A549 treated with AZD2906 at 1 μM for 4 hours (cell line): ENCODE measurements at places on chromosomes 7 and 10. TPM values are rescaled to one million over a fixed set of nuclear protein-coding genes. Genes with fewer than 3 reads are reported as not detected.

The PHYH gene
- 28.7 to 36.6 TPM (median 31.0 TPM) in 5 replicates for total RNA-seq

The SDK1 gene
- total RNA-seq = 0.38 to 0.67 TPM (median 0.53 TPM) in 5 replicates

The MICALL2 gene
- total RNA-seq = 10.8 to 23.7 TPM (median 21.8 TPM) in 5 replicates

The CLEC2L gene
- total RNA-seq = 0.08 to 0.20 TPM (median 0.15 TPM) in 5 replicates

The C10orf53 gene
- total RNA-seq = not detected in 5 replicates

The CHAT gene
- total RNA-seq = not detected in 5 replicates

The AUTS2 gene
- 3.1 to 4.1 TPM (median 3.8 TPM) in 5 replicates for total RNA-seq

The MLXIPL gene
- 0.60 to 1.3 TPM (median 1.1 TPM) in 5 replicates for total RNA-seq

The STK31 gene
- total RNA-seq = 0.44 to 0.77 TPM (median 0.66 TPM) in 5 replicates
